ENCODE measurements at places on chromosomes 12 and 14.

DNA sequence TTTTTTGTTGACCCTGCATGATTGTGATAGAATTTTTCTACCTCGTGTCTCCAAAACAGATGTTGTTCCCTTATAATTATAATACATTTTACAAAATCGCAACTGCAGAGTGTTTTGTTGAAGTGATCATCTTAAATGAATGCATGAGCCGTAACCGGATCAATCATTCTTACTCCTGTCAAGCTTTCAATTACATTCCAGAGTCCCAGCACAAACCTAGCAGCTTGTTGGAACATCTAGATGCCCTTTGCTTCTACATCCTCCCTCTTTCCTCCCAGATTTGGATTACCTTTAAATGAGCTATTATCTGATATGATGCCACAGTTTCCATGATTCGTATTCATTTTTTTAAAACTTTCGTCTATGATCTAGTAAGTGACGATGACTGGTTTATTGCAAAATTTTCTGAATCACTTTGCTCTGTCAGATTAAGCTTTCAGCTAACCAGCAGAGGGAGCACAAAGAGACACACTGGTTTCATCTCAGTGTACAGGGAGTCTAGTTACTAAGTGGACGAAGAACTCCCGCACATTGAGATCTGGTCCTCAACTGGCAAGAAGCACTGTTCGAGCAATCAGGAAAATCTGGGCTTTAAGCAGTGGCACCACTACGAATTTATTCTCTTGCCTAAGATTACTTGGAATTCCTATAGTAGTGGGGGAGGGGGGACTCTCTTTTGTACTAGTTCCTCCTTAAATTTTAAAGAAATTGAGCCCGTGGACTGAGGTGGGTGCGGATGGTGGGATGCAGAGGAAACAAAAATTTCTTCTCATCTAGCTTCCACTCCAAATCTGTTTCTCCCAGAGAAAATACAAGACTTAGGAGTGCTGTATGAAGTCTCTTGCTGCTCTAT, 40.9 kb downstream of the TSHR start:
- peak; percentile 12 for DNase-seq

GRCh38 chr14:54003064-54003463, 46.4 kb upstream of the BMP4 start:
- DNase-seq: no peak

- DNase-seq: no peak
Observed at GRCh38 chr12:75658286-75658685, 146.9 kb upstream of the KRR1 start.

- peak; percentile 13 for DNase-seq
Observed at GRCh38 chr12:130879212-130879686, 7.4 kb downstream of the RAN start.

DNA sequence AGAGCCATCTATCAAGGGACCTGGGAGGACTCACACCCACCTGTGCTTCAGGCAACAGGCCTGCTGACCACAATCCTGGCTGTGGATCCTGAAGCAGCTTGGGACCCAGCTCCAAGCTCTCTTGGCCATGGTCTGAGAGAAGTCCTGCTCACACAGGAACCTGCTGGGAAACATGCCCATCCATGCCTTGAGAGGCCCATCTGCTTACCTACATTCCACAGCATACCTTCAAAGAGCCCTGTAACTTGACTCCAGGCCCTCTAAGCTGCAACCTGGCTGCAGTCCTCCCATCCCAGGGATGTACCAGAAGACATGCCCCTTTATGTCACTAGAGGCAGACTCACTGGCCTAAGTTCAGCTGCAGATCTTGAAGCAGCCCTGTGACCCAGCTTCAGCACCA, 61.7 kb upstream of the AMIGO2 start:
- DNase-seq: no peak

DNA sequence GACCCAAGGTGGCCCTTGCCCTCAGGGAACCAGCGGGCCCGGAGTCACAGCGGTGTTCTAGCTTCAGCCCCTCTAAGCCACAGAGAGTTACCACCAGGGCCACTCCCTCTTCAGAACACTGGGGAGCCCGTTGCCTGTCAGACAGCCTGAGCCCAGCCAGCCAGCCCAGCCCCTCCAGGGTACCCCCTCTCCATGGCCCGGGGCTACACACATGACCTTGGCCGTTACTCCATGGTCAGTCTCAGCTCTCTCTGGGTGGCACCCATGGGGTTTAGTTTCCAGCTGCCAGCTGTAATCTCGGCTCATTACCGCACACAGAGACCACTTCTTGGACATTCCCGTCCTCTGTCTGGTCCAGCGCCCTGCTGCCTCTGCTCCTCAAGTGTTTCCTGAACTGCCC, 35.0 kb downstream of the PPP2R5C start:
- DNase-seq: no peak

- DNase-seq: no peak
Observed at GRCh38 chr12:98421316-98421715, 94.1 kb upstream of the TMPO start.

DNA sequence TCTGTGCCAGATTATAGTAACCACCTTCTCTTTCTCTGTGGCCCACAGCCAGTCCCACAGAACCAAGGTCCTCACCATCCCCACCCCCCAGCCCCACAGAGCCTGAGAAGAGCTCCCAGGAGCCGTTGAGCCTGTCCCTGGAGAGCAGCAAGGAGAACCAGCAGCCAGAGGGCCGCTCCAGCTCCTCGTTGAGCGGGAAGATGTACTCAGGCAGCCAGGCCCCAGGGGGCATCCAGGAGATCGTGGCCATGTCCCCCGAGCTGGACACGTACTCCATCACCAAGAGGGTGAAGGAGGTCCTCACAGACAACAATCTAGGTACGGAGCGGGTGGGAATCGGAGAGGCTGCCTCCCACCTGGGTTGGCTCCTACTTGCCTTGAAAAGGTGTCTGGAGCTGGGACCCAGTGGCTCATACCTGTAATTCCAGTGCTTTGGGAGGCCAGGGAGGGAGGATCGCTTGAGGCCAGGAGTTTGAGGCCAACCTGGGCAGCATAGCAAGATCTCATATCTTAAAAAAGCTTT, 34.4 kb downstream of the PHETA1 start:
- DNase-seq: no peak

GRCh38 chr14:56137849-56138248, 19.6 kb downstream of the PELI2 start:
- DNase-seq: no peak

DNA sequence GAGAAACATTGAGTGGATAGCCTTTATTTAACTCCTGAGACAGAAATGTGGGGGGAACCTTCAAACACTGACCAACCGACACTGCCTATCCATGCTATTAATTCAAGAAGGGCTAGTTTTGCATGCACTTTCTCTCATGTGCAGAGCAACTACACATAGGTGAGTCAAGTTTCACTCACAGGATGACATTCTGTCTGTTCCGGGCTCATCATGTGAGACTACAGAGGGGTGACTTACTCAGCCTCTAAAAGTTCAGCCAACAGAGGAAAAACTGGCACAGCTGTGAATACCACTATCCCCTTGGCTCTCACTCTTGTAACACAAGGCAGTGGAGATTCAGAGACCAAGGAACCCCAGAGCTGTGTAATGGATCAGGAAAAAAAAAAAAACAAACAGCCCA, 13.3 kb downstream of the BEST3 start:
- no peak for DNase-seq

- DNase-seq: no peak
Observed at GRCh38 chr14:23175823-23176222, 7.6 kb downstream of the SLC7A8 start.
